MM.1S (cell line): ENCODE measurements at places on chromosomes 12 and 14.

- no peak for DNase-seq
These were observed 196.6 kb upstream of the DIO3 start for GRCh38 chr14:101364503-101365328.

- no peak for DNase-seq
These were observed 255.8 kb upstream of the CRY1 start for GRCh38 chr12:107349008-107349747.

DNA sequence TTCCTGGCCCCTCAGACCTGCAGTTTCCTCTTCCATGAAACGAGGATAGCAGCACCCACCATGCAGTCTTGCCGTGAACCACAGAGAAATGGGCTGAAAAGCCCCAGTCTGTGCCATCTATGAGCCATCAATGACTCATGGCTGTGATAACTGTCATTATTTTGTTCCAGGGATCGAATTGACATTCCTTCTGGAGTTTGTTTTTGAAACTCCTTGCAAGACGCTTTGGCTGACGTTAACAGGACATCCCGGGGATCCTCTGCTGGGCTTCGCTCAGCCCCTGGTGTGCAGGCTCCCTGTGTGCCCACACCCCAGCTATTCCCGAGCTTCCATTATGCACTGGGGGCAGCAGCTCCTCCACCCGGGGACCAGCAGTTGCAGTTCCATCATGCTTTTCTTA is 33.8 kb downstream of the MMAB start:
- DNase-seq, result no peak

DNA sequence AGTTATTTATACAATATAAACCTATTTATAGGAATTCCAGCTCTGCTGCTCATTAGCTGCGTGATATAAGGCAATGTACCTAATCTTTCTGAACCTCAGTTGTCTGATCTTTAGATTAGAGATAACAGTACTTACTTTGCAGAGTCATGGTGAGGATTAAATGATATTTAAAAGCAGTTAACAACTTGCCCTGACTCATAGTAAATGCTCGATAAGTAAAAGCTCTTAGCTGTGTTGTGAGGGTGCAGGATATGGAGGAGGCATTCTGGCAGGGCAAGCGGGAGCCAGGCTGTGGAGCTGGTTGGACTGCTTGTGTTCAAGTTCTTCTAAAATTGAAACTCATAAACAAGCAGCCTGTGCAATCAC is 140.0 kb upstream of the PRICKLE1 start:
- no peak for DNase-seq

GRCh38 chr12:75208856-75209811 is 505 bp downstream of the KCNC2 start:
- DNase-seq, result no peak

DNA sequence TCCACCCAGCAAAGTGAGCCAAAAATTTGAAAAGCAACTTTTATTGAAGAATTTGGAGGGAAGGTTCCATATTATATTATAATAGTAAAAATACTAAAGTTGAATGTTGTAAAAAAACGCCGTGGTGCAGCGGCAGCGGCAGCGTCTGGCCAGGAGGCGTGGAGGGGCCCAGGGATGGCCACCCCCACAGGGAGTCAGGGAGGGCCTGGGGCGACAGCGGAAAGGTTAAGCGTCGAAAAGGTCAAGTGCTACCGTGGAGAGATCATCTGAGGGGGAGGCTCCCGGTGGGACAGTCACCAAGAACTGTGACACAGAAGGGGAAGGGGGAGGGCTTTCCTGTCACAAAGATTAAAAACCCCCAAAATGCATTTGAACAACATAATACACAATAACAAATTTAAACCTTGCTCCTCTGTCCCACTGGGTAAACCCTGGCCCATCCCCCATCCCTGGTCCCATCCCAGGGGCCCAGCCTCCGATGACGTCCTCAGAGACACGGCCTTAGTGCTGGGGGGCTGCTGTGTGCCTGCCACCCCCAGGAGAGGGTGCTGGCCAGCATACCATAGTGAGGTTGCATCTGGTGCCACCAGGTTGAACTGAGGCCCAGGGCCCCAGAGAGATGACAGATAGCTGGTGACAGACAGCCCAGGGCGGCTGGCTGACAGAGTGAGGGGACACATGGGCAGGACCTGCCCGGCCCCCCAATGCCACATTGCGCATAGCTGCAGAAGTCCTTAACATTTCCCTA is 16.6 kb downstream of the SIVA1 start:
- DNase-seq, result no peak

DNA sequence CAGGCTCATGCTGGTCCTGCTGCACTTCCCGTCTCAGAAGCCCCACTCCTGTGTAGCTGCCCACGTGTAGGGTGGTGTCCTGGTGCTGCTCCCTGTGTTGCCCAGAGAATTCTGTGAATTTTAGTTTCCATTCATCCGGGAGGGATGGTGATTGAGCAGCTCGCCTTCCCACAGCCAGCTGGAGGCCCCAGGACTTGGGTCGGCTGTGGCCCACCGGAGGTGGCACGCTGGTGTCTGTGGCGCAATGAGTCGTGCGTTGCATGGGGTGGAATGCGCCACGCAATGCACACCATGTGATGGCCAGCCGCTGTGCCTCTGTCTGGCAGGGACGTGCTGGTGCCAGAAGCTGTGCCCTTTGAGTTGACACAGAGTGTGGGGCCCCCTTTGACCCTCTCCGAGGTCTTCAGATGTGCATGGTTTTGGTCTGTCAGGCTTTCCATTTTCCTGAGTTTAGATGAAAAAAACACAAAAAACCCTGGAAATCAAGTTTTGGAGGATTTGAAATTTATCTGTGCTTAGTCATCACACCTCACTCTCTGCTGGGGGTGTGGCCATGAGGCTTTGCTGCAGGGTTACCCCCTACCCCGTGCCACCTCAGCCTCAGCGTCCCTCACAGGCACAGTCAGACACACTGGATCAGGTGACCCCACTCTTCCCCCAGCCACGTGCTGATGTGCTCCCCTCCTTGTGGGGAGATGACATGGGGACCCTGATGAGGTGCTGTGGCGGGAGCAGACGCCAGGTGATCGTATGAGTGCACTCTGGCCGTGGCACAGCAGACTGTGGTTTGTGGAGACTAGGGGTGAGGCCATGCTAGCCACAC is 64.6 kb downstream of the EP400 start:
- DNase-seq, result no peak

DNA sequence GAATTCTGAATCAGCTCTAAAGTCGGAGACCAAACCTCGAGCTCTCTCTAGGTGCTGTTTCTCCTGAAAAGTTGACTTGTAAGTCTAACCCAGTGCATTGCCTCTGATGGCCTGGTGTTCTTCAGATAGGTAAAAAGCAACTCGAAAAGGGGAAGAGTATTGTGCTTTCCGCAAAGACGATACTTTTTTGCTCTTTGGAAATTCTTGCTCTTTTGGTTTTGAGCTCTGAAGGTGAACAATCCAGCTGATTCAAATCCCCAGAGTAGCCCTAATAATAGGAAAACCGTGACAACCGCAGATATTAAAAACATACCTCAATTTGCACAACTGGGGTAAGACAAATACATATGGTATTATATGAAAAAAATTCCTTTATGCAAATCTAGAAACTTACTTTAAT is 447.4 kb downstream of the RAD51B start:
- no peak for DNase-seq

DNA sequence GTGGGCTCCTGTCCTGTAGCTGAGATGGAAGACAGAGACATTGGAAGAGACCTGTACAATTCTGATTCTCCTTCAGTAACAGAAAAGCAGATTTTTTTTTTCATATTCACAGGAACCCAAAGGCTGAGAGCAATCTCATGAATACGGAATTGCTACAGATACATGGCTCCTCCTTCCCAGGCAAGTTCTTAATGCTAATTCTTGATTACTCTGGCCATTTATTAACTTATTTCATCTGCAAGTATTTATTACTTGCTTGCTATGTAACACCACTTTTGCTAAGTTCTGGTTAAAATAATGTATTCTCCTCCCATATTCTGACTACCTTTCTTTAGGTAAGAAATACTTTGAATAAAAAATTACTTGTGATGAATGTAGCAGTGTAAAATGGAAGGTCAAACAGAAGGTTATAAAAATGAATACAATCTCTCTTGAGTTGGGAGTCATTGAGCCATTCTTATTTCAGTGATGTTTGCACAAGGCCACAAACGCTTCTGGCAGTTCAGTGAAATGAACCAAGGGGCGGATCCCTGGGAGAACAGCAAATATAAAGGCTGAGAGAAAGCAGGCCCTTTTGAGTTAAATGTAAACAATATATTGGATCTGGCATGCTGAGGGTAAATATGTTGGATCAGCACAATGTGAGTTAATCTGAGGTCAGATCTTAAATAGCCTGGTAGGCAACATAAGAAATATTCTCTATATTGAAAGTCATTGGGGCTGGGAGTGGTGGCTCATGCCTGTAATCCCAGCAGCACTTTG is 37.6 kb downstream of the MUCL1 start:
- DNase-seq, result no peak

DNA sequence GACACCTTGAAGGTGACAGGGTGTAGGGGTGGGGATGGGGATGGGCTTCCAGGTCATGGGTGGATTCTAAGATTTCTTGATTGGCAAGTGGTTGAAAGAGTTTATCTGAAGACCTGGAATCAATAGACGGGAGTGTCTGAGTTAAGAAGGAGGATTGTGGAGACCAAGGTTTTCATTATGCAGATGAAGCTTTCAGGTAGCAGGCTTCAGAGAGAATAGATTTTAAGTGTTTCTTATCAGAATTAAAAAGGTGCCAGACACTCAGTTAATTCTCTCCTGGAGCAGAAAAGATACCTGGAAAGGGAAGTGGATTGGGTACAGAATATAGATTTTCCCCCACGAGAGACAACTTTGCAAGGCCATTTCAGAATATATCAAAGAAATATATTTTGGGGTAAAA is 211.7 kb upstream of the PRICKLE1 start:
- no peak for DNase-seq

GRCh38 chr12:56260921-56261320 is 2.7 kb upstream of the ANKRD52 start:
- no peak for DNase-seq

DNA sequence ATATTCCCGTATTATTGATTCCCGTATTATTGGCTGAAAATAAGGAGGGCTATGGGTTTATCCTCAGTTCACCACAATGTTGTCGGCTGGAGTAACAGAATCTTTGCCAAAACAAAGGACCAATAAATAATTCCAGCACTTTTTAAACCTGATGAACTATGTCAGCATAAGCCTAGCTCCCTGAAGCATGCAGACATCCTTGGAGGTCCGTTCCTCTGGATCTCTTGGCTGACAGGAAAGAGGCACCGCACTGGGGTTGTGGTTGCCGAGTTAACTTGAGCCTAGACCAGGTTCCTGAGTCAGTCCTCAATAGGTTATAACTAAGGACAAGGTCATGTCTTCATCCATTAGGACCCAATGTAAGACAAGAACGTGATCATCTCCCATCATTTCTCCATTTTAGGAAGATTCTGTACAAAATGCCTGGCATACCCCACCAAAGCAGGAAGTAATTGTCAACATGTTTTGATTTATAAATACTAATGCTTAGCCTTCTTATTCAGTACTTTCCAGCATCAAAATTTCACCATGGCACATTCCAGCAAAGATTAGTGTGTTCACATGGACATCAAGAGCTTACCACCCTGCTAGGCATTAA is 36.6 kb downstream of the NID2 start:
- DNase-seq, result no peak

DNA sequence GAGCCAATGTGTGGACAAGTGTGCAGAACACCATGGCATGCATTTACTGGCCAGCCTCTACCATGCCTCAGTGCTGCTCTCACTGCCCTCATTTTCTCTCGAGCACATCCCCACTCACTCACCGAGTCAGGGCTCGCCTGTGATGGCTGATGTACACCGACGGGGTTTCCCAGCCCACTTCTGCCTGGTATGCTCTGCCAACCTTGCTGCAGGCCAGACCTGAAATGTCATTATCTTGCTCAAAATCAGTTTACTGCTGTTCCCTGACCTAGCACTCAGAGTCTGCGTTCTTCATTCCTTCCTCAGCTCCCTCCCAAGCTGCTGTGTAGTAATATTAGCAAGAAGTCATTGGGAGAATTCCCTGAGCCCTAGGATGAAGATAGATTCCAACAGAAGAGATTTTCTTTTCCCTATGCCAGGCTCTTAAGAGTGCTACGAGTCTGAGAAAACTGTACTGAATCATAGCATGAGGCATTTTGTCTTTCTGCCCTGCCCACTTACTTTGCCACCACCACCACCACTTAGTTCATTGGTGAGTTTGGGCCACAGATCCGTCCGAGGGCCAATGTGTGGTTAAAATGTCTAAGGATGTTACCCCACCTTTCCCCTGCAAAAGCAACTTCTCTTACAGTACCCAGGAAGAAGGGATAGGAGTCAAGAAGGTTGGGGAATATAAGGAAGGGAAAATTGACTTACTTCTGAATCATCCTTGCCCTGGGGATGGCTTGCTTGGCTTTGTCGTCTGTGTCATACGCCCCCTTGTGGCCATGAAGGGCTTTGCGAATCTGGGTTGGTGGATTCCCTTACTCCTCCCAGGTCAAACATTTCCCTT is 51.0 kb downstream of the BMAL2 start:
- DNase-seq, result peak; percentile 69

- no peak for DNase-seq
These were observed 7.8 kb upstream of the KRT74 start for GRCh38 chr12:52581481-52581880.

GRCh38 chr14:99674776-99675381 is 9.2 kb upstream of the CYP46A1 start:
- DNase-seq, result no peak

- DNase-seq, result no peak
These were observed 17.2 kb downstream of the IFT81 start for GRCh38 chr12:110141389-110141788.

DNA sequence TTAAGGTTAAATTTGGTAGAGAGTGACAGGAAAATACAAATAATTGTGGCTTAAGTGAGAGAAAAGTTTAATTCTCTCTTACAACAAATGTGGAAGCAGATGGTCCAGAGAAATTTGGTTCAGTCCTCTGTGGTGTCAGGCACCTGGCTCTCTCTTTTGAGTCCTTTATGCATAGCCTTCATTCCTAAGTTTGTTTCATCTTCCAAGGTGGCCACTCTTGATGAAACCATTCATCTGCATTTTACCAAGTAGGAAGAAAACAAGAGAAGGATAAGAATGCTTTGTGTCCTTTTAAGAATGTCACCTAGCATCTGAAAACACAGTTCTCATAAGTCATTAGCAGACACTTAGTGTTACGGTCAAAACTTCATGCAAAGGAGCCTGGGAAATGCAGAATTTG is 442.5 kb downstream of the CCER1 start:
- DNase-seq, result no peak

GRCh38 chr12:123602651-123603195 is 824 bp downstream of the DDX55 start:
- peak; percentile 9 for DNase-seq

DNA sequence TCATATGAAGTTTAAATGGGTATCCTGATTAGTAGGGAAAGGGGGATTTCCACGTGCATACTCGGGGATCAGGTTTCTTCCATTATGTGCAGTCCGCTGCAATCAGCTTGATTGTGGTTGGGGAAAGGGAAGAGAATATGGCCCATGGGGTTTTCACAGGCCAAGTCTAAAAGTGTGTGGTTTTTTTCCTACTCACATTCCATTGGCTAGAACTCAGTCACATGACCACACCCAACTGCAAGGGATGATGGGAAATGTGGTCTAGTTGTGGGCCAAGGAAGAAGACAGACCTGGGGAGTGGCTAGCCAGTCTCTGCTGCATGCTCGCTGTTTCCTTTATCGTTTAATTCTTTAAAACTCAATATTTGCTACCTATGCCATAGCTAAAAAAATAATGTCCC is 105.1 kb downstream of the PRIMA1 start:
- no peak for DNase-seq
